ENCODE measurements at places on chromosomes 7 and 10. TPM values are rescaled to one million over a fixed set of nuclear protein-coding genes. Genes with fewer than 3 reads are reported as not detected.

DNA sequence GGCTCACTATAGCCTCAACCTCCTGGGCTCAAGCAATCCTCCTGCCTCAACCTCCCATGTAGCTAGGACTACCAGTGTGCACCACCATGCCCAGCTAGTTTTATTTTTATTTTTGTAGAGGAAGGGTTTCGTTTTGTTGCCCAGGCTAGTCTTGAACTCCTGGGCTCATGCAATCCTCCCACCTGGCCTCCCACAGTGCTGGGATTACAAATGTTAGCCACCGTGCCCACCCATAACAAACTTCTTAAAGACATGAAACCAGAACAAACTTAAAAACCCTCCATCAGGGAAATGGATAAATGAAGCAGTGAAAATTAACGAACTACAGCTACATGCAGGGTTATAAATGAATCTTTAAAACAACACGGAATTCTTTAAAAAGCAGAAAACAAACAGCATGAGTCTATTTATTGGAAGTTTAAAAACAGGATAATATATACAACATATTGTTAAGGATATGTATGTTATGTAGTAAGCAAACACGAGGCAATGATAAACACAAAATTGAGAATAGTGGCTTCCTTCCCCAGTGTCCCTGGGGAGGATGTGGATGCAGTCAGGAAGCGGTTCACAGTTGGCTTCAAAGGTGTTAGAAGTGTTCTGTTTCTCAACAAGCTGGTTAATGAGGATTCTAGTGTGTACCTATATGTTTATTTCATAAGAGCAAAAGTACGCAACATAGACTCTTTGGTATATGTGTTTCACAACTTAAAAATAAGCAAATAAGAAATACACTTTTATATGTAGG lies 128.2 kb upstream of the IMMP2L start:
- H3K27me3 ChIP-seq, result no peaks in the 10 kb centered on the region
- H3K4me1 ChIP-seq, result no peaks in the 10 kb centered on the region

DNA sequence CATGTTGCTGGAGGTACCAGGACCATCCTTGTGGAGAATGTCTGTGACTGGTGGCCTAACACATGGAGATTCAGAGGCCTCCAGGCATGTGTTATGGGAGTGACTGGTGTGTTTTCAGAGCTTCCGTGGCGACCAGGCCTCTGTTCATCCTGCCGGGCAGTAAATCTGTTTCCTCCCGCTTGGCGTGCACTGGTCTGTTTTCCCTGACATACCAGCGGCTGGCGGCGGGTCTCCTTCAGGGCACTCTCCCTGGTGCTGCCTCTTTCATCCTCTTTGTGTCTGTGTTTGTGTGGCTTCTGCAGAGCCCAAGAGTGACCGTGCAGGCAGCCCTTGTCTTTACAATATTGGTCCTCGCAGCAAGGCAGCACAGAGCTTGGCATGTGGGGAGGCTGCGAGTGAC lies 385.1 kb upstream of the MKI67 start:
- H3K27me3 ChIP-seq, result no peaks in the 10 kb centered on the region
- DNase-seq, result no peak
- H3K27ac ChIP-seq, result no peak overlapping the region
- H3K4me3 ChIP-seq, result no peak overlapping the region

OGDHL gene
- not detected for total RNA-seq

CDK14 gene
- 5.1 TPM for total RNA-seq
